ENCODE measurements at places on chromosomes 11 and 22.

DNA sequence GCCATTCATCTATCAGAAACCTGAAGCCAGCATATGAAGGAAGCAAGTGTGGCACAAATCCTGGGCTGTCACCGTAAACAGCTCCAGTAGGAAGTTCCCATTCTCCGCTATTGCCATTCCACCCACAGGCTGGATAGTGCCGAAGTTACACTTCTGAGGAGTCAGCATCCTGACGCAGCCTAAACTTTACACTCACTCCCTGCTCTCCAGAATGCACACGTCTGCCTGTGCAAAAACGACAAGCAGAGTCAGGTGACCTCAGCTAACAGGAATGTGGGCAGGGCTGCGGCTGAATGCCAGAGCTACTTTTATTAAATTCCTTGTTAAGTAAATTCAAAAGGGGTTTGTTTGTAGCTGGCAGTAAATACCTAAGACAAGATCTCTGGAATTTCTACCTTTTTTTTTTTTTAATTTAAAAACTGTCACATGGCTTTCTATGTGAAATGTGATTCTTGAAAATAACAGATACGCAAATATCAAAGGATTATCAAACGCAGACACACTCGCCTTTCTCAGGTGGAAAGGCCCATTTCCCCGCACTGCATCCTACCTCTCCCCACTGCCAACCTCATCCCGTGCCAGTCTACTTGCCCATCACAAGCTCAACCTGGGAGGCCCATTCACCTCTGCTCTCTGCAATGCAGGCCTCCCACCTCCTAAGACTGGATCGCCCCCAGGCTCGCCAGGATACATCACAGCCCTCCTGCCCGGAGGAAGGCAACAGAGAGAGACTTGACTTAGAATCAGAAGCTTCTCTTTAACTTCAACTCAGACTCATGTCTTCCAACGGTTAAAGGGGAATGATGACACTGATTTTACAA is 33.5 kb downstream of the NFRKB start:
- DNase-seq = no peak

GRCh38 chr22:36660510-36660840 is 43.1 kb downstream of the CACNG2 start:
- DNase-seq = no peak

DNA sequence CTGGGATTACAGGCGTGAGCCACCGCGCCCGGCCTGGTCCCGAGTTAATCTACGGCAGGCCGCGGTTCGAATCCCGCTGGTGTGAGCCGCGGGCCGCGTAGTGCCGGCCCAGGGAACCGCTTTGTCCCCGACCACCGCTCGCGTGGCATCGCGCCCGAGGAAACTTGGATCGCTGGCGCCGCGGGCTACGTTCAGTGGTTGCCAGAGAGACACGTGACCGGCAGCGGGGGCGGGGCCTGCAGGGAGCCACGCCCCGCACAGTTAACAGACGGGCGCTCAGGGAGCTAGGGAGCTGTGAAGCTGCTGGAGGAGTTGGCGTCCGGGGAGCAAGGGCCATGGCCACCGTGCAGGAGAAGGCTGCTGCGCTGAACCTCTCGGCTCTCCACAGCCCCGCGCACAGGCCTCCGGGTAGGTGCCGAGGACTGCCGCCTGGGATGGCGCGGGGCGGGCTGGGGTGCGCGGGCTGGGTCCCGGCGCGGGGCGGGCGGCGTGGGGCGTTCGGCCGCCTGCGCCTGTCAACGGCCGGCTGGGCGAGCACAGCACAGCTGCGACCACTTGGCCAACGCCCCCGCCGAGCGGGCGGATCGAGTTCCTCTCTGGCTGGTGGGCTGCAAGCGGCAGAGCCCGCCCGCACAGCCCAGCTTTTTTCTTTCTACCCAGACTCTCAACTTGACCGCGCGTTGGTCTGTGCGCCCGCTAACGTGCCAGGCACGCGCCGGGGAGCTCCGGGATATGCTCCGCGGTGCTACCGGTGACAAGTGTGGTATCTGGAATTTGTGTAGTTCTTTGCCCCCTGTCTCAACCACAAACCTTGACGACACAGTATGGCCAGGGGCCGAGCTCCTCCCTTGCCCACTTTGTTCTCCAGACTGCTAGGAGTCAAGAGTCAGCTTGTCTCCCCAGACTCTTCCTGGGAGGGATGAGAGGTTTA is at the start of gene DEPDC7:
TSS of gene DEPDC7 (plus strand) at position 258 of the 931 bp plus-strand sequence. CDS start at position 336, 78 bp downstream.
- DNase-seq = peak; percentile 78

DNA sequence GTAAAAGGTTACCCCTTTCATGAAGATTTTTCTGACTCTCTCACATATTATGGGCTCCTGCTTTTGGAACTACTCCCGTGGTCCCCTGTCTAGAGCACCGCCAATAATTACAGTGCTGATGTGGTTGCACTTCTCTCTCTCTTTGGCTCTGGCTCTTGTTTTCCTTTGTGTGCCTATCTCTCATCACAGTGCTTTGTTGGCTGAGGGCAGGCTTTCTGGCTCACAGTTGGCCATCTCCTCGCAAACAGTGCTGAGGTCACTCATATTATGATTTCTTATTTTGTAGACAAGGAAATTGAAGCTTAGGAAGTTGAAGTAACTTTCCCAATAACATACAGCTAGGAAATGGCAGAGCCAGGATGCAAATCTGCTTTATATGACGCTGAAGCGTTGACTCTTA is 192.5 kb downstream of the DDX10 start:
- no peak for DNase-seq

DNA sequence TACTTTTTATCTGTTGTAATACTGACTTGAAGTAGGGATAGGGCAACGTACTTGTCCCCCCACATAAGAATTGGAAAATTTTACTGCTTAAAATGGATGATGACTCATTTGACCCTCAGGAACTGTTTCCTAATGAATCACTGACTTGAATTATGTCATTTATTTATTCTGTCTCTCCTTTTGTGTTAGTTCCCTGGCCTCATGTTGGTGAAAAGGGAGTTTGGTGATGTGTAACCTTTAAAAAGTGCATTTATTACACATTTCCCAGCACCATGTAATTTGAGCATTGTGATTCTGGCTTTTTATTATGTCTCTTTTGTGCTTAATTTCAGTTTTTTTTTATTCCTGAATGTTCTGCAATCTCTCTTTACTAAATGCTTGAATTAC is 20.3 kb upstream of the PGM2L1 start:
- no peak for DNase-seq

GRCh38 chr22:41565403-41566054 is 4.7 kb downstream of the CSDC2 start:
- no peak for DNase-seq

GRCh38 chr11:103326070-103326794 is 217.0 kb downstream of the DYNC2H1 start:
- peak; percentile 68 for DNase-seq

DNA sequence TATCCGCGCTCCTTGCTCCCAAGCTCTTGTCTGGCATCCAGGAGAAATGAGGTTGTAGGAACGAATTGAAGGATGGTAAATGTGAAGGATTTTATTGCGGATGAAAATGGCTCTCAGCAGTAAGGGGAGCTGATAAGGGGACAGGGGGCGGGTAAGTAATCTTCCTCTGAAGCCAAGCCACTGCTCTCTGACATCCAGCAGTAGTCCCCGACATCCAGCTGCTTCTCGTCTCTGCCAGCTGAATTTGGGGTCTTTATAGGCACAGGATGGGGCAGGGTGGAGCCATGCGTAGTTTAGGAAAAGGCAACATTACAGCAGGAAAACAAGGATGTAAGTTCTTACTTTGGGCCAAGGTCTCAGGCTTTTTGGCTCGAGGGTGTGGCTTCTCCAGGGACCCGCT is 1370.1 kb upstream of the RAG2 start:
- DNase-seq = no peak

GRCh38 chr22:50228366-50228765 is 16.5 kb downstream of the TUBGCP6 start:
- no peak for DNase-seq

DNA sequence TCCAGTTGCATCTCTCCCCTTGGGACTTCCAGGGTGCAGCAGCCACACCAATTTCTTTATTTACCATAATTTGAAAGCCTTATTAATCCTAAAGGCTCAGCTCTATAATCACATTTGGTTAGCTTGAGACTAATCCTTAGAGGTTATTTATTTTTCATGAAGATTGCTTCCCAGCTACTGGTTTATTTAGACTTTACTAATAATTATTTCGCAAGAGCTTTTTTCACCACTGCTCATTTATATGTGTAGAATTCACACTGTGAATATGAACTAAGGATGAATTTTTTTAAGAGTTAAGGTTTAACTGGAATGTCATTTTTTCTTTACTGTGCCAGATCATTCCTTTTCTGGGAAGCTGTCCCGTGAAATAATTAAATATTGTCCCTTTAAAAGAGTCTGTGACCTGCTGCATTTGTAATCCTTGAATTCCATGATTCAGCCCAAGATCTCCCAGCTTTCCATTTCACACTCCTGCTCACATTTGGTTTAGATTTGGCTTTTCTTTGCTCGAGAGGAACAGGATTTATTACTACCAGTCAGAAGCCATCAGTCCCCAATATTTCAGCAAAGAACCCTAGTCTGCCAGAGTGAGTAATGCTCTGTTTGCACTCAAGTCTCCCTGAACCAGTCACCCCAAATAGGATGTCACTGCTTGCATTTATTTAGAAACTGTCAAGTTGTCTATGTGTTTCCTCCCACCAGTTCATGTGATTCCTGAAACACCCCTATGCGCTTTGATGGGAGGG is 4.4 kb upstream of the CD44 start:
- no peak for DNase-seq

DNA sequence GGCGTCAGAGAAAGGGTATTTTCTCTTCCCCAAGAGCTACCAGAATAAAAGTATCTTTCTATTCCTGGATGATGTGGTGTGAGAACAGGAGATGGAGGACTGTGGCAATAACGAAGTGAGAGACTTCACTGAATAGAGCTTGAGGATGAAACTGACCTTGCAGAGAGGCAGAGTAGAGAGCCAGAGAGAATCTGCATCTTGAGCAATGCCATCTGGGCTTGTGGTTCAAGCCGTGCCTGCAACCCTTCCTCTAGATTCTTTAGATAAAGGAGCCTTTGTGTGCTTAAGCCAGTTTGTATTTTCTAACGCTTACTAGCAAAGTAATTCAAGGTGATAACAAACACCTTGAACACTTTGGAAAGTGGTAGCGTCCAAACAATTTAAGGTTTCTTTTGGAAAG is 2.2 kb downstream of the ME3 start:
- no peak for DNase-seq

DNA sequence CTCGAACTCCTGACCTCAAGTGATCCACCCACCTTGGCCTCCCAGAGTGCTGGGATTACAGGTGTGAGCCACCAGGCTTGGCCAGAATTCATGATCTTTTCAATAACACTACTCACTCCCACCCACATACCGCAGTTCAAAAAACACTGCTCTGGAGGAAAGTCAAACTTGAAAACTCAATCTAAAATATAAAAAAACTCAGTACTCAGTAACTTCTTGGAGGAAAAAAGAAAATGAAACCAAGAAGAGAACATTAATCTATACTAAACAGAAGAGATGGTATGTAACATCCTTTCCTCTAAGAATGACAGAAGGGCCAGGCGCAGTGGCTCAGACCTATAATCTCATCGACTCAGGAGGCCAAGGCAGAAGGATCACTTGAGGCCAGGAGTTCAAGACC is 58.3 kb downstream of the MRTFA start:
- DNase-seq = peak; percentile 5

DNA sequence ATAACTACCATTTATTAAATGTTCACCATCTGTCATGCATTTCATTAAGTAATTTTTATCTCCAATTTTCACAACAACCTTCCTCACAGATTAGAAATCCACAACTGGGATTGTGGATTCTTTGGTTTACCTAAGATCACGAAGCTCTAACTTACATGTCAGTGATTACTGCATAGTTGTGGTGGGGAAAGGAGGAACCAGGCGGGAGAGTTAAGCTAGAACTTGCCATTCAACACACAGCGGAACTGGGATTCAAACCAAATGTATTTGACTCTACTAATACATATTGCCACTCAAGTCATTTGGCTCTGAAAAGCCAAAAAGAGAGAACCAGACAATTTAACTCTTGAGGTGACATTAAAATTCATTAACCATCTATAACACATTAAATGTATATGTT is 10.4 kb upstream of the LAYN start:
- no peak for DNase-seq

- DNase-seq = no peak
Observed at GRCh38 chr11:117442049-117442868, 114.6 kb downstream of the CEP164 start.

DNA sequence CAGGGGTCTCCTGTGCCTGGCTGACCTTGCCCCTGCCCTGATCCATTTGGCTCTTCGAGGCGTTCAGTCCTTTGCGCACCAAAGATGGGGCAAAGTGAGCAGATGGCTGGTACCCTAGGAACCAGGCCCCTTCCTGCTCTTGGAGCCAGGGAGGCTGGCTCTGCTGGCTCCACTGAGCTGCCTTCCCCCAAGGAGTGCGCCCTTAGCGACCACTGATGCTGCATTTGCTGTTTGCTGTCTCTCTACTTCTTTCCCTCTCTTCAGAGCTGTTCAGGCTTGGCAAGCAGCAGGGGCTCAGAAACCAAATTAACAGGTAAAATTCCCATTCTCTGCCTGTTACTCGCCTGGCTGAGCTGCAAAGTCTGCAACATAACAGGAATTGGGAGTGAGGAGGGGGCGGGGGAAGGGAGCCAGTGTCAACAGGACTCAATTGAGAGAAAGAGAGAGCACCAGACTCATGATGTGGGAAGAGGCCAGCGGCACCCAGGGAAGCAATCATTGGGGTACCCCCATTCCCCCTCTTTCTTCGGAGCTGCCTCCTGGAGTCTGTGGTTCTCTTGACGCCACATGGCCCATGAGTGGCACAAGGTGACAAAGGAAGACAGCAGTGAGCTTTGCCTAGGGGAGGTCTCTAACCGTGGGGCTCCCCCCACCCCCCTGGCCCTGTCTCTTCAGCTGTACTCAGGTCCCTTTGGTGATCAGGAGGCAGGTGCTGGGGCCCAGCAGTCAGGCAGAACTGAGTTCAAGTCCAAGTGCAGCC is 102.3 kb downstream of the TP53I11 start:
- DNase-seq = no peak

- no peak for DNase-seq
Observed at GRCh38 chr22:44051358-44051757, 27.3 kb downstream of the PARVB start.

GRCh38 chr22:23673826-23674690 is 16.8 kb upstream of the RGL4 start:
- DNase-seq = no peak
